ENCODE measurements at places on chromosomes 7 and 10.

- no peak for DNase-seq
Observed at GRCh38 chr10:8396675-8397074, 342.2 kb downstream of the GATA3 start.

- no peak for DNase-seq
Observed at GRCh38 chr10:15860692-15861201, 440 bp upstream of the MINDY3 start.

GRCh38 chr7:151053096-151053495, 4.6 kb downstream of the CDK5 start:
- DNase-seq: no peak

DNA sequence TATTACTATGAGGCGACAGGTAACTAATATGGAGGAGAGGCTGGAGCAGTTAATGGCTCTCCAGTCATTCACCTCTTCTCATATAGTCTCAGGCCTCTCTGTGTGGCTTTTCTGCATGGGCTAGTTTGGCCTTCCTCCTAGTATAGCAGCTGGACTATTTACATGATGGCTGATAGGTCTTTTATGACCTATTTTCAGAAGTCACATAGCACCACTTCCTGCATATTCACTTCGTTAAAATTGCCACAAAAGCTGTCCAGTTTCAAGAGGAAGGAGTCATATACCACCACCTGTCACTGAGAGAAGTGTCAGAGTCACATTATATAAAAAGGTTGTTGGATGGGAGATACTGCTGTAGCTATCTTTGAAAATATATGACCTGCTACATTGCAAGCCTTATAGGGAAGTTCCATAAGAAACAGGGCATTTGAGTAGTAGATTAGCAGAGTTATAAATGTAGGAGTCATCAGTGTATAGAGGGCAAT, 8.0 kb upstream of the DMTF1 start:
- no peak for DNase-seq

DNA sequence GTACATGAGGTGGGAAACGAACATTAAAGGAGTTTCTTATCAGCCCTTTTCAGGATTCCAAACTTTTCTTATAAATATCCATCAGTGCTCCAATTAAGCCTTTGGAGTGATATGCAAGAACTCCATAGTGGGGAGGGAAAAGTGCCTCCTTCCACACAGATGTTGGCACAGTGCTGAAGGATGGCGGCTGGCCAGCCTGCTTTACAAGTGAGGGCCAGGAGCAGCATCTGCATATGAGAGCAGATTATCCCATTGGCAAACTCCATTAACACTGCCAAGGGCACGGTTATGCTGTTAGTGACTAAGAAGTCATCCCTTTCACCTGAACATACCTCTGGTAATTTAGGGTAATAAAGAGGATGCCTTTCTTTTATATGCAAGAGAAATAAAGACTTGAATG, 543.1 kb downstream of the CNTNAP2 start:
- DNase-seq: no peak

DNA sequence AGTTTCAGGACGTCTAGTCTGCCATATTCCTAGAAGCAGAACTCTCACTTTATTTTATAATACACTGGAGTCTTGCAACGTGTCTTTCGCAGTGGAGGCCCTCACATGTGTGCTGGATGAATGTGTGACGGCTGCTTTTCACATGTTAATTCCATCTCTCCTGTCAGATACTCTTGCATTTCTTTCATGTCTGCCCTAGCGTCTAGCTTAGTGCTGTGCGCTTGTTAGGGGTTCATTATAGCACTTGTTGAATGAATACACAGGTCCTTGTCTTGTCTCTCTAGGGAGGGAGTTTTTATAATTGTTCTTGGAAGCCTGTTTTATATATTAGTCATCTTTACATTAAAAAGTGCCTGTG, 94.4 kb downstream of the MAP3K8 start:
- DNase-seq: no peak

GRCh38 chr7:104816537-104816936, 197.5 kb upstream of the KMT2E start:
- no peak for DNase-seq

GRCh38 chr7:159158888-159159405, 14.3 kb upstream of the VIPR2 start:
- no peak for DNase-seq

GRCh38 chr10:97361537-97361901, 27.0 kb upstream of the FRAT2 start:
- no peak for DNase-seq
